Gastrocnemius medialis (tissue), 4 donors: ENCODE measurements at places on chromosomes 7 and 10. TPM values are rescaled to one million over a fixed set of nuclear protein-coding genes. Genes with fewer than 3 reads are reported as not detected.
A peak's percentile ranks its signal among the peaks of the same experiment; 100 is the strongest.

Gene NPSR1
- not detected for total RNA-seq

Gene ZP3
- total RNA-seq = not detected

Gene ASB10
- total RNA-seq = 22.8 TPM

Gene ENKUR
- not detected for total RNA-seq

Gene IFIT2
- total RNA-seq = 0.41 TPM

Gene MMD2
- total RNA-seq = not detected

Gene EBLN1
- not detected for total RNA-seq

Gene CFAP69
- 0.62 TPM for total RNA-seq

Gene NDUFB8
- 170 TPM for total RNA-seq

Gene CCL26
- not detected for total RNA-seq

DNA sequence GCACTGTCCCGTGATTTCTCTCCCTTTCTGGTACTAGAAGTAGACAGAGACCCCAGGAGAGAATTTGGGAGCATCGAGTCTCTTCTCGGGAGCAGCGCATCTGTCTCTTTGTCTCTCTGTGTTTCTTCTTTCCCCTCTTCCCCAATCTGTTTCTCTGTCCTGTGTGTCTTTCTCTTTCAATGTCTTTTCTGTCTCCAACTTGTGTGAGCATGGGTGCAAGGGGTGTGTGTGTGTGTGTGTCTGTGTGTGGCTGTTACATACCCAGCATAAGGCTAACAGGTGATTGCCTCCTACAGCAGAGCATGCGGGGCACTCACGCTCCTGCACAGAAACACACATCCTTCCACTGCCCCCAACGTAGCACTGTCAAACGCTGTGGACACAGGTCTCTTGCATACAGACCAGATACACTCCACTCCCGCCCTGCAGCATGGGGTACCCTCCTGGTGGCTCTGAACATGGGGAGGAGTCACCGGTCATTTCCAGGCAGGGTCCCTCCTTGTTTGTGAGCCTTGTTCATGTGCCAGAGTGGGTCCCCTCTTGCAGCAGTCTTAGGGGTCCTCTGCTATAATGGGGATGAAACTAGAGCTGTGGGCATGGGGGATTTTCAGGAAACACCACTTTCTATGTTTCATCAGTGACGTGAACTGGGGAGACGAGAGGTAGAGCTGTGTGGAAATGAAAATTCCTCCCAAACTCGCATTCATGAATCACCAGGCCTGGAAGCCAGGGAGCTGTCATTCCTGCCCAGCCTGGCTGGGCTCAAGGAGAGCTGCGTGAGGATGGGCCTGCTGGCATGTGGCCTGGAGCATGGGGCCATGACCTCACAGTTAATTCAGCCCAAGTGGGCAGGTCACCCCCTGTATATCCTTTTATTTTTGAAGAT, 980 bp downstream of the ADAMTS14 start:
- peaks cover 10% of the 10 kb centered on the region for H3K4me1 ChIP-seq
- H3K27me3 ChIP-seq = no peaks in the 10 kb centered on the region

DNA sequence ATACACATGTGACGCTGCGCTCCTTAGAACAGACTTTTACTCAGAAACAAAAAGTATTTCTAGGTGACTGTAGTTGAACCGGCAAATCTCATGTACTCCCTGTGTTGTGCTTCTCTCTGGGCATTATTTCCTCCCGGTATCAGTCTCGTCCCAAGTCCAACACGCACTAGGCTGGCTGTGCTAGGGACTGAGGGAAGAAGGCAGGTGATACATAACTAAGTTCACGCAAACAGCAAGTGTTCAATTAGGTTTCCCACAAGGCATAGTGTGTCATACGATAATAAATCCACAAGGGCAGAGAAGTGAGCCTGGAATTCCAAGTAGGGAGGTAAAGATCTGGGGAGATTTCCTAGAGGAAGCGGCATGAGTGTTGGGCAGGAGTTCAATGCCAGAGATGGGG, 20.4 kb downstream of the FAM53B start:
- H3K36me3 ChIP-seq = no peaks in the 10 kb centered on the region
- peak overlapping the region; percentile 93 for H3K27ac ChIP-seq
- no peak for DNase-seq
- H3K27me3 ChIP-seq = no peaks in the 10 kb centered on the region
- peaks cover 99% of the 10 kb centered on the region for H3K4me1 ChIP-seq

- H3K27me3 ChIP-seq = no peaks in the 10 kb centered on the region
- H3K4me1 ChIP-seq = peaks cover 7% of the 10 kb centered on the region
- no peak for DNase-seq
- no peak overlapping the region for H3K4me3 ChIP-seq
- no peaks in the 10 kb centered on the region for H3K36me3 ChIP-seq
Measured at GRCh38 chr10:32409741-32410140, 36.2 kb upstream of the CCDC7 start.

DNA sequence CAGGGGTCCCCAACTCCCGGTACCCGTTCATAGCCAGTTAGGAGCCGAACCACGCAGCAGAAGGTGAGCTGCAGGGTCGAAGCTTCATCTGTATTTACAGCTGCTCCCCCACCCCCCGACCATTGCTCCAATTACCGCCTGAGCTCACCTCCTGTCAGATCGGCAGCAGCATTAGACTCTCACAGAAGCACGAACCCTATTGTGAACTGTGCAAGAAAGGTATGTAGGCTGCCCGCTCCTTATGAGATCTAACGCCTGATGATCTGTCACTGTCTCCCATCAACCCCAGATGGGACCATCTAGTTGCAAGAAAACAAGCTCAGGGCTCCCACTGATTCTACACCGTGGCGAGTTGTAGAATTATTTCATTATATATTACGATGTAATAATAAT, 14.6 kb upstream of the AZGP1 start:
- H3K36me3 ChIP-seq = no peaks in the 10 kb centered on the region
- H3K4me3 ChIP-seq = no peak overlapping the region
- H3K4me1 ChIP-seq = peaks cover 5% of the 10 kb centered on the region
- no peaks in the 10 kb centered on the region for H3K27me3 ChIP-seq

GRCh38 chr7:105196473-105196872, 182.5 kb downstream of the KMT2E start:
- no peaks in the 10 kb centered on the region for H3K36me3 ChIP-seq
- DNase-seq = no peak
- no peaks in the 10 kb centered on the region for H3K27me3 ChIP-seq

DNA sequence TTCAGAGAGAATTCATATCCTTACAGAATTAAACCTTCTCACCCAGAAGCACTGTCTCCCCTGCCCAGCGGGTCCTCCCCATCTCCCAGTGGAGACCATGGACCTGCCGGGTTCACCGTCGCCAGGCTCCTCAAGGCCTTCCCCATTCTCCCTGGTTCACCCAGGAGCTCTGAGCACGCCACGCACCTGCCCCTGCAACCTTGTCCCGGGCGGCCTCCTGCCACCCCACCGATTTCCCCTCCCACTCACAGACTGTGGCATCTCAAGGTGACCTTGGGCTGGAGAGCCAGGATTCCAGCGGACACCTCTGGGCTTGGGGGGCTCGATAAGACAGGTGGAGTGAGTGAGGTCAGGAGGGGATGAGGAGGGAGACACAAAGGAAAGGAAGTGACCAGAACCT, 135.3 kb downstream of the PTPRN2 start:
- H3K4me1 ChIP-seq = no peaks in the 10 kb centered on the region
- no peak overlapping the region for H3K27ac ChIP-seq
- DNase-seq = no peak
- H3K36me3 ChIP-seq = no peaks in the 10 kb centered on the region

- no peaks in the 10 kb centered on the region for H3K4me1 ChIP-seq
- no peaks in the 10 kb centered on the region for H3K36me3 ChIP-seq
- DNase-seq = no peak
- H3K27me3 ChIP-seq = no peaks in the 10 kb centered on the region
Measured at GRCh38 chr10:50480054-50481007, 143.4 kb downstream of the SGMS1 start.

DNA sequence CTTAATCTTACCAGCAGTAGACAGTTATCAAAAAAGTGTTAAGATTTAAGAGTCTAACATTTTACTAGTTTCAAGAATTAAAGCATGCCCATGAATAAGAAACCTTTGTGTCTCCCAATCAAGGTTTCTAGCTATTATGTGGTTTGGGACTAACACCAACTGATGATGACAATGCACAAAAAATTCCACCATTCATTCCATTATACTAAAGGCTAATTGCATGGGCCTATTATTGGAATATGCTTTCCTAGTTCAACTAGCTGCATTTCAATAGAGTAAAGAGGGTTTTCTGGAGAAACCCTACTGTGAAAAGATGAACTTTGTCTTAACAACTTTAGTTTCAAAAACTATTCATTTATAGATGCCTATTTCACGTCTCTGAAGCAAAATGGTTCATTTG, 44.6 kb downstream of the UBE2H start:
- peaks cover 70% of the 10 kb centered on the region for H3K4me1 ChIP-seq
- H3K4me3 ChIP-seq = no peak overlapping the region
- no peaks in the 10 kb centered on the region for H3K36me3 ChIP-seq
- peak overlapping the region; percentile 64 for H3K27ac ChIP-seq

DNA sequence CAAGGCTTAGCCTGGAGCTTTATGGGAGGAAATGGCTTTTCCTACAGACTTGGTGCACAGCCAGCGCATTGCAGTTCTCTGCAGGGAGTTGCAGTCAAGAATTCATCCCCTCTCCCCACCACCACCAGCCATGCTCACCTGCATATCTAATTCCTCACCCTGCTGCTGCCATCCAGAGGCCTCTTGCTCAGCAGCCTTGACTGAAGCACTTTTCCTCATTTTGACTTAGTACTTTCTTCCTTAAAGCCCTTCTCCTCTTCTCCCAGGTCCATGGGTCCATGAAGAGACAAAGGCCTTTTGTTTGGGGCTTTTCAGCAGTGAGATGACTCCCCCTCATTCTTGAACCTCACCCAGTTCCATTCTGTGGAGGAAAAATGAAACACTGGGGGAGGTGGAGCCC, 39.7 kb upstream of the GPR141 start:
- H3K27ac ChIP-seq = no peak overlapping the region
- no peak for DNase-seq
- H3K36me3 ChIP-seq = no peaks in the 10 kb centered on the region
- H3K4me3 ChIP-seq = no peak overlapping the region
- no peaks in the 10 kb centered on the region for H3K4me1 ChIP-seq

DNA sequence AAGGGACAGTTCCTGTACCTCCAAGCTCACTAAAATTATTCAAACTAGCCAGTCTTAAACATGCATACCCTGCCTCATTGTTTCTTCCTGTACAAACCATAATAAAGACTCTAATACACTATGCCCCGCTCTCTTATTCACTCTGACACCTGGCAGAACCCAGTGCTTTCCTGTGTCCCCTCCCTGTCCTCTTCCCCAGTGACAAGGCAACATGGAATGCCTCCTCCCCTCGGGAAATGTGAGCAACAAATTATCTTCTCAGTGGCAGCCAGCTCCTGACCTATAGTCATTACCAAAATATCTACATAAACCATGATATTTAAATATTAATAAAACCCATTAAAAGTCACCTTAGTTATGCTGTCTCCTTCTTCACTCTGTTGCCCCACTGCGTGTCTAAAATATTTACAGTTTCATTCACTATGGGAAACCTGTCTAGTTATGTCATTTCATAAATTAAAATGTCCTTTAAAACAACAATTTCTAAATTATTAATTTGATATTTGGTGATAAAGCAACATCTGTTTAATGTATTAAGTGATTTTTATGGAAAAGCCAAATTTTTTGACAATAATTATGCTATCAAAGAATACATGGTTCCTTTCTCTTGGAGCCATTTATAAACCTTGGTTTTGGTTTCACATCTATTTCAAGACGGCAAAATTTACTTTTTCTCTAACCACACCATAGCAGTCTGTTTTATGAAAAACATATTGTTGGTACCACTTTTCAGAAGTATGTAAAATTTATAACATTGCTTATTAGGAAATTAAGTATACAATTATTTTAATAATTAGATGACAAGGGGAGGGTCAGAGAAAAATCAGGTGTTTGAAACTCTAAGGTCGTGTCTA, 1355.2 kb downstream of the XPNPEP1 start:
- no peaks in the 10 kb centered on the region for H3K4me1 ChIP-seq
- no peak overlapping the region for H3K4me3 ChIP-seq
- H3K27me3 ChIP-seq = no peaks in the 10 kb centered on the region
- no peaks in the 10 kb centered on the region for H3K36me3 ChIP-seq

- no peaks in the 10 kb centered on the region for H3K4me1 ChIP-seq
- no peak overlapping the region for H3K27ac ChIP-seq
- H3K4me3 ChIP-seq = no peak overlapping the region
- H3K36me3 ChIP-seq = no peaks in the 10 kb centered on the region
Measured at GRCh38 chr10:18399158-18399557, 252.2 kb downstream of the NSUN6 start.

DNA sequence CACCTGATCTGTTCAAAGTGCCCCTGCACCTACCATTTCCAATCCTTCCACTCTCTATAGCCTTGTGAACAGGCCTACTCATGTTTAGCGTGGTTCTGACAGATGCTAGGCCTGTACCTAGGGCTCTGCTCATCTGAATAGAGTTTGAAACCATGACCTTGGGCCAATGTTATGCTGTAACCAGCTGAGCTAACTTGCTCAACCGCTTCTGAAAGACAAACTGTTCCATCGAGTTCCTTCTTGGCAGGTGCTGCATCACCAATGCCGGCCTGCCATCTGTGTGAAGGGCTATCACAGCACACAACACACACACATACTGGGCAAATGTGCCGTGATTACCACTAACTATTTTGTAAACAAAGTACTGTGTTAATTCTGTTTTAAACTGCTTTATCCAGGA, 419.0 kb upstream of the GALNT17 start:
- H3K4me1 ChIP-seq = peaks cover 35% of the 10 kb centered on the region
- peak; percentile 89 for DNase-seq
- H3K36me3 ChIP-seq = no peaks in the 10 kb centered on the region
- H3K4me3 ChIP-seq = no peak overlapping the region
- H3K27me3 ChIP-seq = no peaks in the 10 kb centered on the region

- H3K4me1 ChIP-seq = peaks cover 42% of the 10 kb centered on the region
- H3K27ac ChIP-seq = peak overlapping the region; percentile 97
- peak; percentile 61 for DNase-seq
- H3K4me3 ChIP-seq = peak overlapping the region; percentile 80
- no peaks in the 10 kb centered on the region for H3K36me3 ChIP-seq
- H3K27me3 ChIP-seq = no peaks in the 10 kb centered on the region
Measured at GRCh38 chr7:4683884-4684565, 1.9 kb downstream of the FOXK1 start.

- DNase-seq = no peak
- no peak overlapping the region for H3K27ac ChIP-seq
Measured at GRCh38 chr10:67790534-67791408, 47.2 kb downstream of the DNAJC12 start.

GRCh38 chr10:74889662-74889998, 63.2 kb downstream of the KAT6B start:
- H3K27ac ChIP-seq = peak overlapping the region; percentile 21
- no peak for DNase-seq
- no peaks in the 10 kb centered on the region for H3K27me3 ChIP-seq
- H3K4me3 ChIP-seq = no peak overlapping the region
- no peaks in the 10 kb centered on the region for H3K36me3 ChIP-seq
- peaks cover 39% of the 10 kb centered on the region for H3K4me1 ChIP-seq

- no peaks in the 10 kb centered on the region for H3K27me3 ChIP-seq
- peaks cover 5% of the 10 kb centered on the region for H3K4me1 ChIP-seq
- no peak overlapping the region for H3K27ac ChIP-seq
Measured at GRCh38 chr7:66283003-66283920, 78.1 kb downstream of the TPST1 start.
